Activated T-cell treated with anti-CD3 and anti-CD28 coated beads, Interleukin-2, amount 50 U/mL, for 24 hours (primary cell): ENCODE measurements at places on chromosomes 13 and 19.

- no peak overlapping the region for H3K27ac ChIP-seq
- no peak for DNase-seq
- peaks cover 52% of the 10 kb centered on the region for H3K27me3 ChIP-seq
- no peaks in the 10 kb centered on the region for H3K4me1 ChIP-seq
- H3K36me3 ChIP-seq = no peaks in the 10 kb centered on the region
These were observed 44.3 kb downstream of the PSG3 start for GRCh38 chr19:42695811-42696503.

DNA sequence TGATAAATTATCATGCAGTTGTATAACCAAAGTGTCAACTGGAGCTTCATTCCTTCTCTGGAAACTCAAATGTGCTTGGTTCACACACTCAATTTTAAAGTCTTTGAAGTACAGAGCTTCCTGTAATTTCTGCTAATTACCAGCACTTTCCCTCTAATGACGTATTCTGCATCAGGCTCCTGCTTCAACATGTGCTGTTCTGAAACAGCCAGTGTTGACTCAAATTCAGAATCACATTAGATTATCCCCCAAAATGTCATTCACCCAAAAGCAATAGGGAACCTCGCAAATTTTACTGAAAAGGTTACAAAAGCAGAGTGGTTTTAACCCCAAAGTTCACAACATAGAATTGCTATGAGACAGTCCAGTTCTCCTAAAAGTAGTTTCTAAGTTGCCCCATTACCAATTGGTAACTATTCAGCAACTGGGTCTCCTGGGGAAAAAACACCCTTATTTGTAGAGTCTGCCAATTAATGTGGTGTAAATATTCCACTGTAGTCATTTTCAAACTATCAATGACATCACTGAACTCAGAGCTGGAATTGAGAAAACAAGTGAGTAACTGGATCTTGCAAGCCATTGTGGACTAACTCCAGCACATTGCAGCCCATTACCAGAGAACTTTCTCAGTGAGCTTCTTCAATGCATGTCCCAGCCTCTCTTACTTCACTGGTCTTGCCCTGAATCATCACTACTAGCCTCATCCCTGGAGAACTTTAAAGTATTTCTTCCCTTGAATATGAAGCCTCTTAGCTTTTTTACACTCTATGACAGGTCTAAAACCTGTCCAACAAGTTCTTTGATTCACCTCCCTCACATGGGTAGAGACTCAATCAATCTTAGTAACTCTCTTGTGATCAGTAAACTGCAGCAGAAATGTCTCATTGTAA, 955.4 kb downstream of the EFNB2 start:
- peak overlapping the region; percentile 59 for H3K27ac ChIP-seq
- no peaks in the 10 kb centered on the region for H3K27me3 ChIP-seq
- no peak for DNase-seq
- no peak overlapping the region for H3K4me3 ChIP-seq
- H3K36me3 ChIP-seq = no peaks in the 10 kb centered on the region
- no peaks in the 10 kb centered on the region for H3K4me1 ChIP-seq

DNA sequence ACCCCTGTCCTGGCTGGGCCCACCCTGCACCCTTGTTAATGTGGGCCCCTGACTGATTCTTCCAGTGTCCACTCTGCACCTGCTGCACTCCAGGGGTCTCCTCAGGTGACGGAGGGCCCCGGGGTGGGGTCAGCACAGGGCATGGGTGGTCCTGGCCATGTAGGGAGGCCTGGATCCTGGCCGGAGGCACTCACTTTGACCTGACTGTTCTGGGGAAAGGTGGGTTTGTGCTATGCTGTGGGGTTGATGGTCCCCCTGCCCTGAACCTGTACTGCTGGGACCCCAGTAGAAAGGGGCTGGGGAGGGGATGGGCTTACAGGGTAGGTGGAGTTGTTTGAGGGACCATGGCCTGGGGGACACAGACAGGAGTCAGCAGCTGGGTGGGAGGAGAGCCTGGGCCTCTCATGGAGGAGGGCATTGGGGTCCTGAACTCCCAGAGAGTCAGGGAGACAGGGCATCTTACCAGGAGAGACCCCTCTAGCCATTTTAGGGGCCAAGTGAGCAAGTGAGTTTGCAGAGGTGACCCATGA, 25.8 kb upstream of the CEACAM1 start:
- no peak for DNase-seq
- H3K36me3 ChIP-seq = no peaks in the 10 kb centered on the region
- no peaks in the 10 kb centered on the region for H3K4me1 ChIP-seq
- H3K27me3 ChIP-seq = peaks cover 31% of the 10 kb centered on the region

DNA sequence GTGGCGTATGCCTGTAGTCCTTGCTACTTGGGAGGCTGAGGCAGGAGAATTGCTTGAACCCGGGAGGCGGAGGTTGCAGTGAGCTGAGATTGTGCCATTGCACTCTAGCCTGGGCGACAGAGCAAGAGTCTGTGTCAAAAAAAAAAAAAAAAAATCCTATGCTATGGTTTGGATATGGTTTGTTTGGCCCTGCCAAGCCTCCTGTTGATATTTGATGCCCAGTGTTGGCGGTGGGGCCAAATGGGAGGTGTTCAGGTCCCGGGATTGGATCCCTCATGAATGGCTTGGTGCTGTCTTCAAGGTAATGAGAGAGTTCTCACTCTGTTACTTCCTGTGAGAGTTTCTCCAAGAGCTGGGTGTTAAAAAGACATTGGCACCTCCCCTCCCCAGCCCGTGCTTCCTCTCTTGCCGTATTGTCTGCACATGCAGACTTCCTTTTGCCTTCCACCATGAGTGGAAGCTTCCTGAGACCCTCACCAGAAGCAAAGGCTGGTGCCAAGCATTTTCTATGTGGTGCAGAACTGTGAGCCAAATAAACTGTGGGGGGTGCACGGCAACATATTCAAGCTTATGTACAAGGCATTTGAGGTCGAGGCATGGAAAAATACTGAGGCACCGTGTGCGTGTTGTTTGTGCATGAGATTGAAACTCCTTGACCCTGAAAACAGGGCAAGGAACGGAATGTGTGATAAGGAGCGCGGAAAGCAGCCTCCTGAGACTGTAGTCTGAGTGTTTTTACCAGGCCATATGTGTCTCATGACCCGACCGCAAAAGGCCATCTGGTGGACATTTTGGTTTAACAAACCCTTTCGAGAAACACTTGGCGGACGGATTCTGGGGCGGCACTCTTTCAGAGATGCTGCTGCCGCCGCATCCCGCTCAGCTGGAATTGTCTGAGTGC, 7.3 kb downstream of the SIGLEC9 start:
- peak; percentile 51 for DNase-seq
- H3K4me1 ChIP-seq = peaks cover 66% of the 10 kb centered on the region

DNA sequence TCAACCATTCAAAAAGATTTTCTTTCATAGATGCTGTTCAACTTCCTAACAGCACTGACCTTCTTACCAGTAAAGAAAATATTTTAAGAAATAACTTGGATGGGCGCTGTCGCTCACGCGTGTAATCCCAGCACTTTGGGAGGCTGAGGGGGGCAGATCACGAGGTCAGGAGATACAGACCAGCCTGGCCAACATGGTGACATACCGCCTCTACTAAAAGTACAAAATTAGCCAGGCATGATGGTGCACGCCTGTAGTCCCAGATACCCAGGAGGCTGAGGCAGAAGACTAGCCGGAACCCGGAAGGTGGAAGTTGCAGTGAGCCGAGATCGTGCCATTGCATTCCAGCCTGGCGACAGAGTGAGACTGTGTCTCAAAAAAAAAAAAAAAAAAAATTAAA, 865.7 kb upstream of the SLC10A2 start:
- no peaks in the 10 kb centered on the region for H3K4me1 ChIP-seq
- no peaks in the 10 kb centered on the region for H3K36me3 ChIP-seq
- no peak overlapping the region for H3K4me3 ChIP-seq
- H3K27me3 ChIP-seq = no peaks in the 10 kb centered on the region

DNA sequence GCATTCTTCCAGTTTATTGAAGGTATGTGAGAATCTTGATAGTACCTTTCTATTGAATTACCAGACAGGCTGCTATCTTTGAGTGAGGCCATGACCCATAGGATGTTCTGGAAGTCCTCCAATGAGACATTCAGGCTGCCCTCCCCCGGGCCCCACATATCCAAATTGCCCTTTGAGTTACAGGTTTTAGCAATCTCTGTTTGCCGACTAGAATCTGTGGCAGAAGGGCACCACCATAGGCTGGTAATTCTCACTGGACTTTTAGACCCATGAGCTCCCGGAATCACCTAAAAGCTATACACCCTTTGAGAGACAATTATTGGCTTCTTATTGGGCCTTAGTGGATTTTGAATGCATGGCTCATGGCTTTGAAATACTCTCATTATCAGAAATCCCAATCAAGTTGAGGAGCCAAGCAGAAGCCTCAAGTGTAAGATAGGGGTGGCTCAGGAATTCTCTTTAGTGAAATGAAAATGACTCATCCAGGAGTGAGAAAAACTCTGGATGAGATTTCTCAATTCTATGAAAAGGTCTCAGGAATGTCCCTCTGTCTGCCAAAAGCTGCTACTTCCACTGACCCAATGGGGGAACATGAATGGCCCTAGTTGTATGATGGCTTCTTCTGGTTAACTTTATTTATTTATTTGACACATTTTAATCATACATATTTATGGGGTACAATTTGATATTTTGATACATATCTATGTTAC, 172.1 kb upstream of the CSNK1A1L start:
- no peaks in the 10 kb centered on the region for H3K27me3 ChIP-seq
- no peaks in the 10 kb centered on the region for H3K36me3 ChIP-seq
- H3K4me1 ChIP-seq = no peaks in the 10 kb centered on the region
- H3K27ac ChIP-seq = no peak overlapping the region
- no peak for DNase-seq

DNA sequence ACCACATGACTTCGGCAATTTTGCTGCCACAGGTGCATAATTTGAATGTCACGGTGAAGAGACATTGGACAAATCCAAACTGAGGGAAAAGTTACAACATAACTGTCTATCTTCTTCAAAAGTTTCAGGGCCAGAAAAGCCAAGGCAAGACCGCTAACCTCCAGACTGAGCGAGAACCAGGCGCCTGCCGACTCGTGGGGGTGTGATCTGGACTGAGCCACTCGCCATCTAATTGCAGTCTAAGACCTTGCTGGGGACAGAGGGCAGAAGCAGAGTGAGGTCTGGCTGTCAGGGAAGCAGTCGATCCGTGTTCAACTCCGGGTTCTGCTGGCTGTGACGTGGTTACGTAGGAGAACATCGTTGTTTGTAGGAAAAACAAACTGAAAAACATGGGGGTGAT, 88.6 kb downstream of the SPACA7 start:
- no peak overlapping the region for H3K27ac ChIP-seq
- DNase-seq = no peak
- H3K27me3 ChIP-seq = peaks cover 18% of the 10 kb centered on the region
- H3K4me1 ChIP-seq = peaks cover 2% of the 10 kb centered on the region
- H3K36me3 ChIP-seq = no peaks in the 10 kb centered on the region
- no peak overlapping the region for H3K4me3 ChIP-seq

- H3K27me3 ChIP-seq = no peaks in the 10 kb centered on the region
- no peak for DNase-seq
- no peak overlapping the region for H3K27ac ChIP-seq
- H3K36me3 ChIP-seq = peaks cover 8% of the 10 kb centered on the region
- H3K4me3 ChIP-seq = peak overlapping the region; percentile 12
These were observed 1.9 kb downstream of the ARHGAP33 start for GRCh38 chr19:35777086-35777841.

DNA sequence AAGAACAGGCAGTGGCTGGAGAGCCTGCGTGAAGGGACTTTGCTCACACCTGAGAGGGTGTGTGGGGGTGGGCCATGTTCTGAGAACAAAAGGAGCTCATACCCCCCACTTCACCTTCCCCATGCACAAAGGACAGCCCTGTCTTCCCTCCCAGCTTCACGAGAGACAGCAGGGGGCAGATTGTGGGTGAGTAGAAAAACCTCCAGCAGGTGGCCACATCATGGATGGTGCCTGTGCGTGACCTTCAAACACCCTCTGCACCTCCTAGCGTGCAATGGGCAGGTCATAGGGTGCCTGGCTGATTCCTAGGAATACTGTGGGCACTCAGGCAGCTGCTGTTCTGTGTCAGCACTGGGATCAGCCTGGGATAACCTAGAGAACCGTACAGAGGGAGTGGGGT, 36.3 kb upstream of the PSG9 start:
- H3K36me3 ChIP-seq = no peaks in the 10 kb centered on the region
- no peaks in the 10 kb centered on the region for H3K4me1 ChIP-seq
- no peak overlapping the region for H3K4me3 ChIP-seq
- no peak overlapping the region for H3K27ac ChIP-seq
- DNase-seq = no peak
- H3K27me3 ChIP-seq = peaks cover 33% of the 10 kb centered on the region
